Activated CD8-positive, alpha-beta T cell treated with anti-CD3 and anti-CD28 coated beads, Interleukin-2, amount 10 ng/mL, durations not matched to agents 7 days and 5 days (primary cell): ENCODE measurements at places on chromosomes 11 and 22. TPM values are rescaled to one million over a fixed set of nuclear protein-coding genes. Genes with fewer than 3 reads are reported as not detected.

MAPK8IP2 gene
- total RNA-seq = 0.29 TPM

TMEM191C gene
- total RNA-seq = 1.1 TPM

MOGAT2 gene
- total RNA-seq = not detected

ROBO3 gene
- total RNA-seq = 10.5 TPM

CCDC116 gene
- 1.6 TPM for total RNA-seq

GDPD4 gene
- not detected for total RNA-seq

MPEG1 gene
- not detected for total RNA-seq

MISFA gene
- 1.4 TPM for total RNA-seq

HPS4 gene
- 32.2 TPM for total RNA-seq

DNA sequence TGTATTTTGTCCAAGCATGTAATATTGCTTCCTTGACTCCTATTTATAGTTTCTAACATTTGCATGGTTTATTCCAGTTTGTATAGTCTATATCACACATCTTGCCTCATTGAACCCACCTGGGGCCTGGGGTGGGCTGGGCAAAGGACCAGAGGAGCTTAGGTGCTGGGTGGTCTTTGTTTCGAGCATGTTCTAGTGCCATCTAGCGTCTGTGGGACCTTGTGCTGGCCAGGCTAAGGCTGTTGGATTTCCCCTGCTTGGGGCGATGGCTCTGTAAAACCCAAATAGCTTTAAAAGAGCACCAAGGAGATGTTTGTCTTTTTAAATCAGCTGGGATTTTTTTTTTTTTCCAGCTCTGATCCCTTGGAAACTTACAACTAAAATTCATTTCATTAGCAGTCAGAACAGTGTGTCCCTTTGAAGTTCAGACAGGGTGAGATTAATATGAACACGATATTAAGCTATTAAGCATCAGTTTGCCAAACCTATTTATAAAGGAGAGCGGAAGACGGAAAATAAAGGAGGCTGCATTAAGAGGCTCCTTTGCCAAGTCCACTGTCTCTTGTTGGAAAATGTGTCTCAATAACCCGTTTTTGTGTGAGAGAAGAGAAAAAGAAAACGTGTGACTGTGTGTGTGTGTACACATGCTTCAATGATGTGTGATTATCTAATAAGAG is 157.4 kb downstream of the COMMD9 start:
- DNase-seq = peak; percentile 25

GRCh38 chr22:30990690-30991089 is 21.6 kb downstream of the TUG1 start:
- DNase-seq = no peak

GRCh38 chr11:117796456-117796871 is 552 bp downstream of the DSCAML1 start:
- DNase-seq = no peak

DNA sequence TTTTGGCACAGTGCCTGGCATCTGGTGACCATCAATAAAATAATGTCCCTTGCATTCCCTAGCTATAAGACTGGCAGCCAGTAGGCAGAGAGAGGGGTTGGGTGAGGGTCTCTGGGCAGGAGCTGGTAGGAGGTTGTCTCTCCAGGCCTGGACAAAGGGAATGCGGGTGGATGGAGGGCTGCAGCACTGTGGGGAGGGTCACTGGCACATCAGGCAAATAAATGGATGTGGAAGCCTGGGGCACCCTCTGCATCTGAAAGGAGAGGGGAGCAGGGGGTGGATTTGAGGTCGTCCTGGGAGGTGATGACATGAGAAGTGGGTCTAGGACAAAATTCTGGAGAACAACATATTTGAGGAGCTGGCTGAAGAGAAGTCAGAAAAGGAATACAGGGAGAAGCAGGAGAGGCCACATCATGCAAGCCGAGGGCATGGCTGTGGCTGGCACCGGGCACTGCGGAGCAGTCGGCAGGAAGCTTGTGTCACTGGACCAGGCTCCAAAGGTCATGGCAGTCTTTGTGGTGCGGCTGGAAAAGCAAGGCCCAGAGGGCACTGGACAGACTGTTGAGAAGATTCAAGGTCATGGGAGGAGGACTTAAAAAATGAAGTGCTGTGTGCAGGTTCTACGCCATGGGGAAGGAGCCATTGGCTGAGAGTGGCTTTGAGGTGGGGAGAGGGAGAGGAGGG is 36.5 kb upstream of the THY1 start:
- no peak for DNase-seq

DNA sequence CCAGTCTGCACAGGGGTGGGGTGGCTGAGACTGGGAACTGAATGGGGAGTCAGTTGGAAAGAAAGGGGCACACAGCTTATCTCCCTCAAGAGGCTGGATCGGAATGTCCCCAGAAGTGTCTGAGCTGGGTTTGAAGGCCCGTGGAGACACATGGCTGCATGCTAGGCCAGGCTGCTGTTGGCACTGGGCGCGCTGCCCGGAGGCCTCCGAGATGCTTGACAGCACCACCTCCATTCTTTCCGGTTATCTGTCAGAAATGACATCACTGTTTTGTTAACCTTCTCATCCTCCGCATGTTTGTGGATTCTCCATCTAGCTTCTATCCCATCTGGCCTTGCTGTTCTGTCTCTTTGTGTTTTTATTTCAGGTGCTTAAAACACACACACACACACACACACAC is 85.5 kb downstream of the APIP start:
- DNase-seq = no peak

DNA sequence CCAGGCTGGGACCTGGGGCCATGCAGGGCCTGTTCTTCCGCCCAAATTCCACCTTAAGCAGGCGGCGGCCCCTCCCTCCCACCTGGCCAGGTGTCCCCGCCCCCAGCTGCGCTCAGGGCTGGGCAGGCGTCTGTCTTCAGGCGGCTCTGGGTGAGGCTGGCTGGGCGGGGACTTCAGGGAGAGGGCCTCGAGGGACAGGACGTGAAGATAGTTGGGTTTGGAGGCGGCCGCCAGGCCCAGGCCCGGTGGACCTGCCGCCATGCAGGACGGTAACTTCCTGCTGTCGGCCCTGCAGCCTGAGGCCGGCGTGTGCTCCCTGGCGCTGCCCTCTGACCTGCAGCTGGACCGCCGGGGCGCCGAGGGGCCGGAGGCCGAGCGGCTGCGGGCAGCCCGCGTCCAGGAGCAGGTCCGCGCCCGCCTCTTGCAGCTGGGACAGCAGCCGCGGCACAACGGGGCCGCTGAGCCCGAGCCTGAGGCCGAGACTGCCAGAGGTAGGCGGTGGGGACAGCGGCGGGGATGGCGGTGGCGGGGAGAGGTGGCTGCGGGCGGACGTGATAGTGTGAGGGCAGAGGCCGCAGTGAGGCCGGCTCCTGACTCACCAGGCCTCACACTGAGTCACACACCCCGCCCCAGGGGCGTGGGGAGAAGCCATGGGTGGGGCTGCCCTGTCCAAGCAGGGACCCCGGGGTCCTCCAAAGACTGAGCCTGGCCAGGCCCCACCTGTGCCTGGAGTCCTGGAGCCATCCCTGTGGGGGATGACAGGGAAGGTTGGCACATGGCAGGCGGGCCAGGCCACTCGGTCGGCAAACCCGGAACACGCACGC is at the start of gene PKP3:
PKP3 (plus strand) TSS at position 176 of the 824 bp plus-strand sequence; CDS start at position 260, 84 bp downstream.
- no peak for DNase-seq

DNA sequence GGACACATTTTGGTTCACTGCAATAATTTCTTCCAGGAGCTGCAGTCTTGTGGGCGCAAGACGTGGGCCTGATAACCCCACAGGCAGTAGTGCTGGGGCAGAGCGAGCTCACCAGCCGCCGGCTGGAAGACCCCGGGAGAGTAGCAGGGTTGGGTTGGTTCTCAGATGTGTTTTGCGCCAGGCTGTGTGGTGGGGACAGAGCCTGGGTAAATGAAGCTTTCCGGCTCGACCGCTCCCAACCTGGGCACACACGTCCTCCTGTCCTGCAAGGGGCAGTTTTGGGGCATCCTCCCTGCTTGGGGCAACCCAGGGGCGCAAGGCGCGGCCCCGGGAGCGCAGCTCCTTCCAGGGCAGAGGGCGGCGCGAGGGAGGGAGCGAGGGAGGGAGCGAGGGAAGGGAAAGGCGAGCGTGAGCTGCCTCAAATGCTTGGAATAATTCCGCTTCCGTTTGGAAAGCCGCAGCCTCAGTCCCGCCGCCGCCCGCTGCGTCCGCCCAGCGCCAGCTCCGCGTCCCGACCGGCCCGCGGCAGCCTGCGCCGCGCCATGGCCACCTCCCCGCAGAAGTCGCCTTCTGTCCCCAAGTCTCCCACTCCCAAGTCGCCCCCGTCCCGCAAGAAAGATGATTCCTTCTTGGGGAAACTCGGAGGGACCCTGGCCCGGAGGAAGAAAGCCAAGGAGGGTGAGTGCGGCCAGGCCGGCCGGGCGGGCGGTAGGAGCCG is at the start of gene PARVA:
PARVA (plus strand) TSS at position 466 of the 718 bp plus-strand sequence; CDS start at position 543, 77 bp downstream.
- DNase-seq = no peak

DNA sequence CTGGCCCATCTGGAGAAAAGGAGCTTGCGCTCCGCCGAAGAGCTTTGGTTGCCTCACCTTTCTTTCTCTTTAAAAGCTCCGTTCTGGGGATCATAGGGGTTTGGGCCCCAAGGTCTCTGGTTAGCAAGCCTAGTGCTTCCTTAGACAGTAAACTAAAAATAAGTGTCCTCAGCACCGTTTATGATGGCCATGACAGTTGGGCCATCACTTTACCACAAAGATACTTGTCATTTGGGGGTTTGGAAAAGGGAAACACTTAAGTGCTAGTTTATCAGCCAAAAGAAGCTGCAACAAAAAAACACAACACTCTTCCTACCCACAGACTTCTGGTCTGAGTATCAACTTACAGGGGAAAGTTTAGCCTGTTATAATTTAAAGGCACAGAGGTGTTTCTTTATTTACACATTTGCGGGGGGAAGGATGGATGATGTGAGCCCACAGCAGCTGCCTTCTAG is 88.4 kb upstream of the CD44 start:
- DNase-seq = no peak

GRCh38 chr11:57358543-57358961 is 20.4 kb downstream of the P2RX3 start:
- DNase-seq = no peak

- no peak for DNase-seq
Measured at GRCh38 chr11:116488836-116489389, 283.9 kb downstream of the BUD13 start.

DNA sequence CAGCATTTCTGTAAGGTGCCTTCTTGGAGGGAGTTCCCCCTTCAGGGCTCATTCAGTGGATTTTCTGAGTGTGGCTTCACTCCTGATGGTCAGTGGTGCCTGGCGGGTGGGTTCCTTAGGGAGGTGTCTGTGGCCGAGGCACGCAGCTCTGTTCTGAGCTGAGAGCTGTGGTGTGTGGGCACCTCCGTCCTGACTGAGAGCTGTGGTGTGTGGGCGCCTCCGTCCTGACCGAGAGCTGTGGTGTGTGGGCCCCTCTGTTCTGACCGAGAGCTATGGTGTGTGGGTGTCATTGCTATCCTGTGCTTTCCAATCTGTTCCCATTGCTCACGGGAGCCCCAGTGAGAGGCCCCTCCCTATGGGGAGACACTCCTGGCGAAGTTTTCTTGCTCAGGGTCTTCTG is 39.8 kb downstream of the MUC6 start:
- no peak for DNase-seq
